ENCODE measurements at places on chromosomes 4 and X. TPM values are rescaled to one million over a fixed set of nuclear protein-coding genes. Genes with fewer than 3 reads are reported as not detected.

Gene ARHGAP36
- total RNA-seq, result 0.41 TPM

Gene CLTRN
- total RNA-seq, result 0.41 TPM

Gene GRIA2
- total RNA-seq, result 339 TPM

Gene MAGEC3
- 0.41 TPM for total RNA-seq

Gene VSIG1
- 0.41 TPM for total RNA-seq

Gene SHISA3
- under 0.01 TPM for total RNA-seq

Measured in frontal cortex (tissue), 4 donors.